ENCODE measurements at places on chromosomes 1 and 21.
A peak's percentile ranks its signal among the peaks of the same experiment; 100 is the strongest.

DNA sequence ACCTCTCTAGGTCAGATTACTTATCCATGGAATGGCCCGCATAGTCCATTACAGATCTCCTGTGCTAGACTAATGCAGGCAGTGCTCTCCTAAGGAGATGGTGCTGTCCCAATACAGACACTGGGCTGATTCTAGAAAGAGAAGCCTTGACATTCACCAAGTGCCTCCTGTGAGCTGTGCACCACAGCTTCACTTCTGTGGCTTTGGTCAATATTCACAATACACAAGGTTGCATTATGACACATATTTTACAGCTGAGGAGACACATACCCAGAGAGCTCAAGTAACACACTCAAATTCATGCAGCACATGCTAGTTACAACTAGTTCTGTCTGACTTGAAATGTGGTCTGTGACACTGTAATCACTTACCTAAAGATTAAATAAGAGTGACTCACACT lies 59.4 kb upstream of the LRRC8B start:
- no peak for DNase-seq

GRCh38 chr1:33895396-33895795 lies 31.5 kb downstream of the HMGB4 start:
- no peak for DNase-seq

DNA sequence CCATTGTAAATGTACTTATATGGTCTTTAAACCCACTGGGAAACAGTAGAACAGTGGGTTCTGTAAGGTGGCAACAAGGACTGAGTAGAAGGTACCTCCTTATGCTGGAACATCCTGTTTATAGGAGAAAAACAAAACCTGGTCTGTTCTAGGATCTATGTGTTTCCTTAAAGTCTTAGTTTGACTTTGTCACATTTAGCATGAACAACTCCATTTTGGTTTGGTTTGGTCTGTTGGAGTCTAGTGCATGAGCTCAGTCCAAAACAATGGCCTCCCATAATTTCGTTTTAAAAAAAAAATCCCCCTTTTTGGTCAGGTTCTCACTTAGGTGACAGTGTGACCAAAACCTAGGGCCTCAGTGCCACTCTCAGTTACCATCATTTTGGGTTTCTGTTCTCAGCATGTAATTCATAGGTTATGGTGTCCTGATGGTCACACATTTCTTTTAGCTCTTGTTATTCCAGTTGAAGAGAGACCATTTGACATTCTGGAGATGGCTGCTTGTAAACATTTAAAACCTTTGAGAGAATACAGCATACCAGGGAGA lies 66.4 kb upstream of the IL12RB2 start:
- DNase-seq: no peak

- no peak for DNase-seq
These were observed at the start of gene KCNJ6 for GRCh38 chr21:37916310-37917051. KCNJ6 (minus strand) TSS chr21:37916457; CDS start chr21:37840682, 75,775 bp downstream.

GRCh38 chr21:26783466-26784195 lies 61.6 kb downstream of the ADAMTS1 start:
- no peak for DNase-seq

DNA sequence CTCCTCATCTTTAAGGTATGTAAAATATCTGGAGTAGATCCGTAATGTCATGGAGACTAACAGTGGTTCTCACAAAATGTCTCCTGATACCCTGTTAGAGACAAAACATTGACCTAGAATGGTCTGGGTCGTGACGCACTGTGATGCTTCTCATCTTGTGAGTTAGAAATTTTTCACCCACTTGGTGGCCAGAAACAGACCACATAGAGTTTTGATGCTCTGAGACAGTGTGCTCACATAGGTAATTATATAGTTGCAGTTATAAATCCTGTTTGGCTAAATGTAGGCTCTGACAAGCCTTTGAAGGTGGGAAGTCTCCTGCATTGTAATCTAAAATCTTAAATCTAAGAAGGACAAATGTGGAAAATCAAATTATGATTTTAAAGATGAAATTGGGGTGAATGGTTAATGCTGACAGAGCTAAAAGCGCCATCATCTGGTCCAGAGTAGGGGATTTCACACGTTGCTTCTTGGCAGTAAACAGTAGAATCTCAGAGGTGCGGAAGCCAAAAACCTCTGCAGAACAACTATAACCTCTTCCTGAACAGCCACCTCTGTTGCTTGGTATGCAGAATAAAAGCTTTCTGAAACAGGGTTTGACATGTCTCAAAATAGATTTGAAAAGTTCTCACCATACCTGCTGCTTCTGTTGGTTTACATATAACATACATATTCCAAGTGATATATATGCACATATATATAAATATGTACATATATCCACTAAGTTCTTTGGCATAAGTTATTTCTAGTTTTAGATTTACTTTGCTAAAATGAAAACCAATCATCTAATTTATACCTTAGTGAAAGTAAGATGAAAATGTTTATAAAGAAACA lies 17.1 kb downstream of the RPAP2 start:
- DNase-seq: no peak

DNA sequence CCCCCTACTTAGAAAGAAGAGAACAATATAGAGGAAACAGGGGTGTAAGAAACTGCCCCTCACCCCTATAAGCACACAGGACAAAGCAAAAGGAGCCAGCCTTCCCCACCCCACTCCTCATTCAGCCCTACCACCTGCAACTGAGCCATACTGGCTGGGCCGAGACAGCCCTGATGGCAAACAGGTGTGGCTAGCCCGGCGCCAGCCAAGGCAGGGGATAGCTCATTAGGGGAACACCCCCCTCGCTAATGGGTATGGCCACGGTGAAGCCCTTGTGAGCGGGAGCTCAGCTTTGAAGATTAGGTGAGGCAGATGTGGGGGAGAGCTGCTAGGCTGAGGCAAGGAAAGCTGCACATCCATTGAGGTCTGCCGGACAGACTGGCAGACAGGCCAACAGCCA lies 65.5 kb downstream of the ERI3 start:
- DNase-seq: no peak

- DNase-seq: no peak
These were observed 59.8 kb downstream of the CRB1 start for GRCh38 chr1:197327776-197328364.

- DNase-seq: no peak
These were observed 3.3 kb downstream of the CSRP1 start for GRCh38 chr1:201503397-201504176.

- no peak for DNase-seq
These were observed 3.2 kb downstream of the ID3 start for GRCh38 chr1:23555986-23556634.

DNA sequence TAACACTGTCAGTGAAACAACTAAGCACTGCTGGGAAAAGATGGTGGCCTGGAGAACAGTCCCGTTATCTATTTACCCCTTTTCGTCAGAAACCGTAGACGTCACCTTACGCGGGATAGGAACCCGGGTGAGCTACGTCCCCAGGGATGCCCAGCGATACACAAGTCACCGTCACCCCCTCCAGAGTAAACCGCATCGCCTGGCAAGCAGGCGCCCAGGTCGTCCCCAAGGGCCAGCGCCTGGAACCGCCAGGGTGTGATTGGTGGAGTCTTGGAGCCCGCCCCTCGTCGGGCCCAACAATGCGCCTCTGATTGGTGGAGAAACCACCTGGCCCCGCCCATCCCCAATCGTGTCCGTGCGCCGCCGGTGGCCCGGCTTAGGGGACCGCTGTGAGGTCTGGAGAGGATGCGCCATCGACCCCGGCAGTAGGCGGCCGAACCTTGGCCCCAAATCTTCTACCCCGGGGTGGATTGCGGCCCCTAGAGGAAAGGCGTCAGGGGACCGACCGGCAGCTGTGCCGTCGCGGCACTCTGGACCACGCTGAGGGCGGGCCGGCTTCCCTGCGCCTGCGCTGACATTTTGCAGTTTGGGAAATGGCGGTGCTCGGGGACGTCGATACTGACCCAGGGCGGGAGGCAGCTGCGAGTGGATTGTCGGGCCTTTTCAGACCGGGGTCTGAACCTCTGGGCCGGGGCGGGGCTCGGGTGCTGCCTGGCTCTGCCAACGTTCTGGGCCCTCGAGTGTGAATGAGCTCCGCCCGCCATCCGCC lies 34.4 kb downstream of the SLC2A1 start:
- peak; percentile 91 for DNase-seq

DNA sequence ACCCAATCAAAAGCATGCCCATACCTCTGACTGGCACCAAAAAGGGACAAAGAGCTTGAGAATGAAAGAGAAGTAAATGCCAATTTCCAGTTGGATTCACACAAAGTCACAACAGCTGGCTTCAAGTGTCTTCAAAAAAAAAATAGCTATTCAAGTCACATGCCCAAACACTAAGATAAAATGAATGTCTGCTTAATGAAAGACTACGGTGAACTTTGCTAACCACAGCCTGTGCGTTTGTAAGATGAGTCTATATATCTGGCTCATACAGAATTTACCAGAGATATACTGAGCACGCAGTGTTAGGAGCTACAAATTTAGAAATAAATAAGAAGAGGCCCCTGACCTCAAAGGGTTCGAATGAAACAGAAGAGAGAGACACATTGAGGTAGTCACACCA lies 73.2 kb downstream of the DAB1 start:
- DNase-seq: no peak

- DNase-seq: no peak
These were observed 43.4 kb downstream of the IGSF5 start for GRCh38 chr21:39788383-39788782.

DNA sequence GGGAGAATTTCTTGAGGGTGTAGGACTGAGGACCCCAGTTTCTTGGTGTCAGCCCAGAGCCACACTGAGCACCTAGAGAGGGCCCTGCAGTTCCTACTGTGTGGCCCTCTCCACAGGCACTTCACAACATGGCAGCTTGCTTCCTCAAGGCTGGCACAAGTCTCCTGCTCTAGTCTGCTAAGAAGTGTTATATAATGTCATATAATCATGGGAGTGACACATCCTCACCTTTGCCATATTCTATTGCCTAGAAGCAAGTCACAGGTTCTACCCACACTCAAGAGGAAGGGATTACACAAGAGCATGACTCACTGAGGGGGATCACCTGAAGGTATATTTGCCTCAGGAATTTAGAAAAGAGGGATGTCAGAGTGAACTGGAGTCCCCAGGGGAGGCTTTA lies 5.5 kb upstream of the SNX27 start:
- DNase-seq: no peak

GRCh38 chr21:43764576-43765495 lies 11.3 kb downstream of the CSTB start:
- no peak for DNase-seq

- DNase-seq: peak; percentile 41
These were observed at the start of gene SLC37A1 for GRCh38 chr21:42513151-42513984. SLC37A1 (plus strand) TSS chr21:42513852; CDS start chr21:42518455, 4,603 bp downstream.

DNA sequence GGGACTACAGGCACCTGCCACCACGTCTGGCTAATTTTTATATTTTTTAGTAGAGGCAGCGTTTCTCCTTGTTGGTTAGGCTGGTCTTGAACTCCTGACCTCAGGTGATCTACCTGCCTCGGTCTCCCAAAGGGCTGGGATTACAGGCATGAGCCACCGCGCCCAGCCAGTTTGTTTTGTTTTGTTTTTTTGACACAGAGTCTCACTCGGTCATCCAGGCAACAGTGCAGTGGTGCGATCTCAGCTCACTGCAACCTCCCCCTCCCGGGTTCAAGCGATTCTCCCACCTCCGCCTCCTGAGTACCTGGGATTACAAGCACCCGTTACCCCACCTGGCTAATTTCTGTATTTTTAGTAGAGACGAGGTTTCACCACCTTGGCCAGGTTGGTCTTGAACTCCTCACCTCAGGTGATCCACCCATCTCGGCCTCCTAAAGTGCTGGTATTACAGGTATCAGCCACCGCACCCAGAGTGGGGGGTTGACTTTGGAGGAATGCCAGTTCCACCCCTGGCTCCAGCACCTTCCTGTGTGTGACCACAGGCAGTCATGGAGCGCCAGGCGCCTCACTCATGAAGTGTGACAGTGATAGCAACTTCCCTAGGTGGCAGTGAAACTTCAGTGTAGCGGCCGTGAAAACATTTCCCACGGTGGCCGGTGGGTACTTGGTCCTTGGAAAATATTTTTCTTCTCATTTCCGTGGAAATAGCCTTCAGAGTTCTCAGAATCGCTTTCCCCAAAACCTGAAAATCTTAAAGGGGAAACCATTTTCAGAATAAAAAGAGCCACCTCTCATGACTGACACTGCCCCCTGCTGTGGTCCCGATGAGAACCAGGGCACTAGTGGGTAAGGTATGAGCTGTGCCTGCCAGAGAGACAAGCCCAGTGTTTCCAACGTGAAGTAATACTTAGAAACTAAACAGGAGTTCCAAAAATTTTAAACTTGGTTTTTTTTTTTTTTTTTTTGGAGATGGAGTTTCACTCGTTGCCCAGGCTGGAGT lies 48.6 kb downstream of the WDR4 start:
- DNase-seq: no peak

DNA sequence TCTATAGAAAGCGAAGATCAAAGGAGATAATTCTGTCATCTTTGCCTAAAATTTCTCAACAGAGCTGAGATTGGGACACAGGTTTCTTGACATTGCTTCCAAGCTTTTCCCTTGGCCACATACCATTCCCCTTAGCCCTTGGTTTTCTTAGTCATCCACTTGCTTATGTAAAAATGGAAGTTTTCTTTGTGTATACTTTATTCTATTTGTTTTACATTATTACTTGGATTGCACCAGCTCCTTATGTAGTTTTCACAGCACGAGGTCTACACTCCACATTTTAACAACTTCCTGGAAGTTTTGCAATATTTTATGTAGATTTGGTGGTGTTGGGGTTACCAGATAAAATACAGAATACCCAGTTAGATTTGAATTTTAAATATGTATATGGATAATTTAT lies 129.8 kb downstream of the PLA2G4A start:
- DNase-seq: no peak

GRCh38 chr1:174800876-174801275 lies 198.9 kb upstream of the CACYBP start:
- no peak for DNase-seq

GRCh38 chr1:234897390-234897749 lies 231.3 kb downstream of the TOMM20 start:
- no peak for DNase-seq

DNA sequence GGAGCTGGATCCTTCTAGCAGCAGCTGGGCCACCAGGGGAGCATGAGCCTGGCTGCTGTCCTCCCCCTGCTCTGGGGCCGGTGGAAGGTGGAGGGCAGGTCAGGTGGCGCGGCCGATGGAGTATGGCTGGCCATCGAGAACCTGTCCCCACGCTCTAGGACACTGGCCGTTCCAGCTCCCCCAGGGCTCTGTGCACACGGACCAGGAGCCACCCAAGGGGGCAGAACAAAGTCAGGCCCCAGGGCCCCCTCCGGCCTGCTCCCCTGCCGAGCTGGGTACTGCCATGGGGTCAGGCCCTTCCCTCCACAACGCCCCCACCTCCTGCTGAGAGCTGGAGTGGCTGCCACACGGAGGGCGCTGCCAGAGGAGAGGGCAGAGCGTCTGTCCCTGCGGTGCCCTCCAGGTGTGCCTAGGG lies 4.5 kb upstream of the PLCH2 start:
- DNase-seq: no peak

GRCh38 chr1:232372431-232372830 lies 257.5 kb downstream of the SIPA1L2 start:
- DNase-seq: no peak

- DNase-seq: no peak
These were observed 3.8 kb upstream of the KRTAP19-8 start for GRCh38 chr21:31042080-31042464.

All from stimulated activated naive CD4-positive, alpha-beta T cell treated with Interleukin-2 at 50 U/mL for 16 hours (primary cell).